Activated naive CD4-positive, alpha-beta T cell treated with Interleukin-2 at 50 U/mL for 16 hours (primary cell): ENCODE measurements at places on chromosomes 4 and X.
A peak's percentile ranks its signal among the peaks of the same experiment; 100 is the strongest.

DNA sequence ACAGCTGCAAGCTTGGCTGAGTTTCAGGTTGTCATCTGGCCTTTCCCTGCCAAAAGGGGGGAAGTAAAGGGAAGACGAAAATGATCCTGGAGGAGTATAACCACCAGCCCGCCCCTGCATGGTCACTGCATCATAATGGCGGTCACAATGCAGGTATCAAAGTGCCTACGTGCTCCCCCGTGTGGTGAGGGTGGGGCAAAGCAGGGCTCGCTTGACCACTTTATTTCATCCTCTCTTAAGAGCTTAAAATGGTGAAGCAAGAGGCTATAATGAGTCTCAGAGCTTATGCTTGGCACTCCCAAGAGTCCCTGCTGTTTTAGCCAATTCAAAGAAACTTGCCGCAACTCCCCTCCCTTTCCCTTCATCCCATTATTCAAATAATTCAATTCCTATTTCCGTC lies 105.6 kb downstream of the APOOL start:
- DNase-seq: no peak

GRCh38 chr4:140113653-140114052 lies 40.3 kb downstream of the MAML3 start:
- no peak for DNase-seq

GRCh38 chrX:118530219-118530911 lies 34.8 kb downstream of the DOCK11 start:
- no peak for DNase-seq

DNA sequence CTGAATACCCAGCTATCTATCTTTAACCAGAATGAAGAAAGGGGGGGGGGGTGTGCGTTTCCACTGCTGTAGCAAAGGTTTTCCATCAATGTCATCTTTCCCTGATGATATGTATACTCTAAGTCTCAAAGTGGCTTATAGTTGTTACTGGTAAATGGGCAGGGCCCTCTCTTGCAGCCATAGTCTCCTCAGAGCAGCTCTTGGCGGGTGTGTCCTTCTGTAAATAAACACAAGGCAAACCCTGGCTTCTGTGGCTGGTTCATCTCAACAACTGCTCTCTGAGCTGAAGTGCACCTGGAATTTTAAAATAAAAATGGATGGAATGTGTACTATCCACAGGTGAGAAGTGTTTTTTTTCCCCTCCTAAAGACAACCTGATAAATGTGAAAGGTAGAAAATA lies 57.5 kb upstream of the SCML1 start:
- no peak for DNase-seq

GRCh38 chr4:69858690-69859089 lies 1.3 kb downstream of the SULT1E1 start:
- no peak for DNase-seq

- DNase-seq: no peak
Measured at GRCh38 chr4:159150396-159150795, 47.5 kb downstream of the RAPGEF2 start.

GRCh38 chr4:154807042-154807630 lies 26.1 kb downstream of the RBM46 start:
- no peak for DNase-seq

DNA sequence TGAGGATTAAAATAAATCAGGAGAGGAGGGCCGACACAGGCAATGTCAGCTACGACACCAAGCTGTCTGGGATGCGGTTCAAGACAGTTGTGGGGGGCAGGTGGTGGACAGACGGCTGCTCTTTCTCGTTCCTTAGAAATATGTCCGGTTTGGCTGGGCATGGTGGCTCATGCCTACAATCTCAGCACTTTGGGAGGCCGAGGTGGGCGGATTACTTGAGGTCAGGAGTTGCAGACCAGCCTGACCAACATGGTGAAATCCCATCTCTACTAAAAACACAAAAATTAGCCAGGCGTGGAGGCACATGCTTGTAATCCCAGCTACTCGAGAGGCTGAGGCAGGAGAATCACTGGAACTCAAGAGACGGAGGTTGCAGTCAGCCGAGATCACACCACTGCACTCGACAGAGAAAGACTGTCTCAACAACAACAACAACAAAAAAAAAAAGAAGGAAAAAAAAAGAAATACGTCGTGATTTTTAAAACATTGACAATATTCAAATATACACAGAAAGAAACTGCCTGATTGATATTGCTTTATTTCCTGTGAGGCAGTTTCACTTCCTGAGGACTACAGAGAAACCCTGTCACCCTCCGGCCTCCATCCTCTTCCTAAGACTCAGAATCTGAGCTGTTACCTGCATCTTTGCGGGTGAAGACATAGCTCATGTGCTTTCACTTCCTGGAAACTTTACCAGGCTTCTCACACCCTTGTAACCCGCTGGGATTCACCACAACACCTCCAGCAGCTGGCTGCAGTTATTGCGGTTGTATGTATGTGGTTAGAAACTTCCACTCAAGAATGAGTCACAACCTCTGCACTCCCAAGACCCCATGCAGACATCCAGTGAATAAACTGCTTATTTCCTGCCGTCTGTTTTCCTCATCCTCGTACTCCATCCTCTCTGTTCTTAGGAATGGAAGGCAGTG lies 63.8 kb upstream of the STS start:
- DNase-seq: peak; percentile 55

- DNase-seq: no peak
Measured at GRCh38 chr4:111943796-111944203, 201.5 kb upstream of the FAM241A start.

DNA sequence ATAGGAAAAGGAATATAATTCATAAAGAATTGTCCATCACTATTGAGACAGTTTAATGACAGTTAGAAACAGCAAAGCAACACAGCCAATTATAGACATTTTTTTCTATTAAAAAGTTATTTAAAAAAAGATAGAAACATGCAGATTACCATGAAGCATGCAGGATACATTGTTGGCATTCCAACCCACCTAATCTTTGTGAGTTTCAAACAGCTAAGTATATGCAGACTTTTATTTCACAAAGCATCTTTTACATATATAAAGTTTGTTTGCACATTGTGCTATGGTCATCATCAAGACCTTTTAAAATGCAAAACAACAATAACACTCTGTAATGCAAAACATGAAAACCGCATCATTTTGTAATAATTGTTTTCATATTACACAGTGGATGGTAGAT lies 125.9 kb upstream of the ETNPPL start:
- no peak for DNase-seq

- no peak for DNase-seq
Measured at GRCh38 chr4:16692524-16692923, 205.9 kb downstream of the LDB2 start.

DNA sequence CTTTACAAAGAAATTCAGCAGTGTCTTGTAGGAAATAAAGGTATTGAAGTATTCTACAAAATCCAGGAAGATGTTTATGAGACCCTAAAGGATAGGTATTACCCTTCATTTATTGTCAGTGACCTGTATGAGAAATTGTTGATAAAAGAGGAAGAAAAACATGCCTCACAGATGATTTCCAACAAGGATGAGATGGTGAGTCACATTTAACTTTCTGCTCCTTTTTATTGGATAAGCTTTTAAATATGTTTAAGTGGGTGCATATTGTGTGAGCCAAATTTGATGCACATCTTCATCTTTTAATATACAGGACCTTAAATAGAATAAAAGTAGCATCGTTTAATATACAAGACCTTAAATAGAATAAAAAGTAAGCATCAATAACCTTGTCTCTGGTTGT lies 72.1 kb downstream of the LRP2BP start:
- DNase-seq: no peak

DNA sequence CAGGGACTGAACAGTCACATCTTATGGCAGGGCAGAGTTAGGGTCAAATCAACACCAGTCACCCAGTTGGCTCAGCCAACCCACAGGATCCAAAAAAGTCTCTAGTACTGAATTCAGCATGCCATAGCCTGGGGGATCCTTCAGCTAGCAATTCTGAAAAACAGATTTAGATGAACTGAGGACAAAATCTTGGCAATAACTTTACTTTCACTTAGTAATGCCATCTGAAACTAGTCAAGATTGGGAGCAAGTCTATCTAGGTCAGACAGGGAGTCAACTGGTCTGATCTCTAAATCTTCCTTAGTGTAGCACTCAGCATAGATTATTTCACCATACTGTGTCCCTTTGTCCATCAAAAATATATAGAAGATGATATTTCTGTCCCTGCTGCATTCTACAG lies 76.0 kb downstream of the HHIP start:
- DNase-seq: no peak

- peak; percentile 8 for DNase-seq
Measured at GRCh38 chr4:38949411-38950051, 81.9 kb downstream of the FAM114A1 start.

GRCh38 chr4:149498246-149498645 lies 317.4 kb downstream of the IQCM start:
- no peak for DNase-seq

- no peak for DNase-seq
Measured at GRCh38 chr4:183986291-183986970, 81.3 kb downstream of the STOX2 start.

GRCh38 chrX:130446974-130447373 lies 45.2 kb downstream of the RBMX2 start:
- DNase-seq: no peak

DNA sequence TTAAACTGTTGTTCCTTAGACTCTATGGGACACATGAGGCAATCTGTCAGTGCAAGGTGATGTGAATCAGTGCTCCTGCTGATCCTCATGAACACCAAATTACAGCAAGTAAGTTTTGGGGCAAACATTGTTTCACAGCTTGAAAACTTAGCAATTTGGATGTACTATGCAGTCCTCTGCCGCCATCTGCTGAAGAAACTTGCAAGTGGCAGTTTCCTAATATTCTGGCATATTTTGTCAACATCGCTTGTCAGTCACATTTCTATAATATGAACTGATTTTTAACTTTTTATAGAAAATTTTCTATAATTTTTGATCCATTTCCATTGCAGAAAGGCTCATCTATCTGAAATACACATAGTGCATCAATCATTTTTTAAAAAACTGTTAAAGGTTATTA lies 56.3 kb downstream of the ZAR1 start:
- no peak for DNase-seq

DNA sequence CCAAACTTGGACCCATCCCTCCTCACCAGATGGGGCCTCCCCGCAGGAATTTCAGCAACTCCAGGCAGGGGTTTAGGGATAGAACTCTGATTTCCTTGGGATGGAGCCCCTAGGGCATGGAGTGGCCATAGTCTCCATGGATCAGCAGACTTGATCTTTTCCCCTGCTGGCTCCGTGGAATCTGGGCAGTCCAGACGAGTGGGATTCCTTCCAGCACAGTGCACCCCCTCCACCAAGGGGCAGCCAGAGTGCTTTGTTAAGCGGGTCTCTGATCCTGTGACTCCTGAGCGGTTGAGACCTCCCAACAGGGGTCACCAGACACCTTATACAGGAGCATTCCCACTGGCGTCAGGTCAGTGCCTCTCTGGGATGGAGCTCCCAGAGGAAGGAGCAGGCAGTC lies 40.4 kb downstream of the ENPP6 start:
- DNase-seq: no peak

DNA sequence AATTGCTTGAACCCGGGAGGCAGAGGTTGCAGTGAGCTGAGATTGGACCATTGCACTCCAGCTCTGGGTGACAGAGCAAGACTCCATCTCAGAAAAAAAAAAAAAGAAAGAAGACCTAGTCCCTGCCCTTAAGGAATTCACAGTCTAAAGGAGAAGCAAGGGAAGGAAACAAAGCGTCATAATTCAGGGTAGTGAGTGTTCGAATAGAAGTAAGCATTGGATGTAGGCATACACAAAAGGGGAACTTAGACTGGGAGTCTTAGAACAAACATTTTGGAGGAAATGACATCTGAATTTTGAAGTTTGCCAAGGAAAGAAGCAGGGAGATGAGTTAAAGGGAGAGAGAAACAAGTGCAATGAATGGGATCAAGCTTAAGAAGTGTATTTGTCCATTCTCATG lies 32.4 kb downstream of the PPM1K start:
- DNase-seq: no peak

DNA sequence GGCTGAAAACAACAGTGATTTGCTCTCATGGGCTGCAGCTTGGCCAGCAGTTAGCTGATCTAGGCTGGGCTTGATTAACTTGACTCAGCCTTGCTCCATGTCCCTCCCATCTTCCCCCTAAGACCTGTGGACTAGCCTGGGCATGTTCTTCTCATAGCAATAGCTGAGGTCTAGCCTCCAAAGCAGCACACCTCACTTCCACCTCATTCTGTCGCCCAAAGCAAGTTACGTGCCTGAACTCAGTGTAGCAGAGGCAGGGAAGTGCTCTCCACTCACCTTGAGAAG lies 62.2 kb downstream of the EVC start:
- no peak for DNase-seq

GRCh38 chr4:145545031-145545430 lies 63.4 kb downstream of the SMAD1 start:
- no peak for DNase-seq

GRCh38 chrX:120768254-120768653 lies 107.4 kb downstream of the CT47B1 start:
- no peak for DNase-seq

GRCh38 chr4:38354421-38354820 lies 309.6 kb upstream of the KLF3 start:
- DNase-seq: no peak

DNA sequence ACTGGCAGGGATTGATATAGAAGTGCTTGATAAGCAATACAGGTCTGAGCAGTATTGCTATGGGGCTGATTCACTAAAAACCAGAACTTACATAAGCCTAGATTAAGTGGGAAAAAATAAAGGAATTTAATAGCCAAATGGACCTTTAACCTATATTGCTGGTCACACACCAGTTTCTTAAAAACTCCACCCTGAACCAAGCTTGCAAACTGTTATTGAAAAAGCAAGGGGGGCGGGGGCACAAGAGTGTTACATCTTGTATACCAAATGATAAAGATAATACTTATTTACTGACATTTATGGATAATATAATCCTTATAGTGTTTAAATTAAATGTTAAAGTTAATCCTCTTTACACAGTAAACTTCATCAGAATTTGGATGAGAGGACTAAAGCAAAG lies 40.3 kb upstream of the PITX2 start:
- no peak for DNase-seq

DNA sequence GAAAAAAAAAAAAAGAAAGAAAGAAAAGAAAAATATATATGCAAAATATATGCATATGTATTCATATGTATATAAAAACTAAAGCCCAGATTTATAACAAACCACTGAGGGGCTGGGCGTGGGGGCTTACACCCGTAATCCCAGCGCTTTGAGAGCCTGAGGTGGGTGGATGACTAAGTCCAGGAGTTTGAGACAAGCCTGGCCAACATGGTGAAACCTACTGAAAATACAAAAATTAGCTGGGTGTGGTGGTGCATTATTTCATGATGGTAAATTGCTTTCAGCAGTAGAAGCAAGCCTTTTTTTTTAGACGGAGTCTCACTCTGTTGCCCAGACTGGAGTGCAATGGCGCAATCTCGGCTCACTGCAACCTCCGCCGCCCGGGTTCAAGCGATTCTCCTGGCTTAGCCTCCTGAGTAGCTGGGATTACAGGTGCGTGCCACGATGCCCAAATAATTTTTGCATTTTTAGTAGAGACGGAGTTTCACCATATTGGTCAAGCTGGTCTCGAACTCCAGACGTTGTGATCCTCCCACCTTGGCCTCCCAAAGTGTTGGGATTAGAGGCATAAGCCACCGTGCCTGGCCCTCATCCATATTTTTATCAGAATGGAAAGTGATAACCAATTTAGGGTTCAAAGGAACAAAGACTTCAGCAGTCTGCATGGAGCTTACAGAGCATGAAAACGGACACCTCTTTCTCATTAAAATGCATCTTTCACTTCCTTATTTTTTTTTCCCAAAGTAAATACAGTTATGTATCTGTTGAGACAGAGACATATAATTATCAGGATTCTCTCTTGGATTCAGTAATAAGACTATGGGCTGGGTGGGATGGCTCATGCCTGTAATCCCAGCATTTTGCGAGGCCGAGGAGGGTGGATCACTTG lies 27.7 kb upstream of the MOB1B start:
- DNase-seq: no peak
